ENCODE measurements at places on chromosomes 3 and 15.

DNA sequence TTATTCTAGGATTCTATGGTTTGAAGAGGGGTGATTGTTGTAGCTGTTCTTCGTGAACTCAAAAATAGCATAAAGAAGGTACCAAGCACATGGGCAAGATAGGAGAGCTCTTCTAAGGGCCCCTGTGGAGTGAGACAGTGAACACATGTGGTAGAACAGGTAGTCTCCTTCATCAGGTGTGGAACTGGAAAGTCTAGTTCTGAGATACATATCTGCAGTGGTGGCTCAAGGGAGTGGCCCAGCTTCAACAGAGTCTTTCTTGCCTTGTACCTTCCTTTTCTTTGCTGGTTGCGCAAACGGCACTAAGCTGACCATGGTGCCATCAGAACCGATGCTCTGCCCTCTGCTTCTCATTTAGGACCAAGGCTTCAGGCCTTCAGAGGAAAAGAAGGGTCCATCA lies 65.2 kb downstream of the CERS3 start:
- DNase-seq, result no peak

GRCh38 chr15:40190591-40190990 lies 29.7 kb downstream of the BUB1B start:
- DNase-seq, result no peak

GRCh38 chr3:160919942-160920341 lies 163.9 kb downstream of the PPM1L start:
- no peak for DNase-seq

DNA sequence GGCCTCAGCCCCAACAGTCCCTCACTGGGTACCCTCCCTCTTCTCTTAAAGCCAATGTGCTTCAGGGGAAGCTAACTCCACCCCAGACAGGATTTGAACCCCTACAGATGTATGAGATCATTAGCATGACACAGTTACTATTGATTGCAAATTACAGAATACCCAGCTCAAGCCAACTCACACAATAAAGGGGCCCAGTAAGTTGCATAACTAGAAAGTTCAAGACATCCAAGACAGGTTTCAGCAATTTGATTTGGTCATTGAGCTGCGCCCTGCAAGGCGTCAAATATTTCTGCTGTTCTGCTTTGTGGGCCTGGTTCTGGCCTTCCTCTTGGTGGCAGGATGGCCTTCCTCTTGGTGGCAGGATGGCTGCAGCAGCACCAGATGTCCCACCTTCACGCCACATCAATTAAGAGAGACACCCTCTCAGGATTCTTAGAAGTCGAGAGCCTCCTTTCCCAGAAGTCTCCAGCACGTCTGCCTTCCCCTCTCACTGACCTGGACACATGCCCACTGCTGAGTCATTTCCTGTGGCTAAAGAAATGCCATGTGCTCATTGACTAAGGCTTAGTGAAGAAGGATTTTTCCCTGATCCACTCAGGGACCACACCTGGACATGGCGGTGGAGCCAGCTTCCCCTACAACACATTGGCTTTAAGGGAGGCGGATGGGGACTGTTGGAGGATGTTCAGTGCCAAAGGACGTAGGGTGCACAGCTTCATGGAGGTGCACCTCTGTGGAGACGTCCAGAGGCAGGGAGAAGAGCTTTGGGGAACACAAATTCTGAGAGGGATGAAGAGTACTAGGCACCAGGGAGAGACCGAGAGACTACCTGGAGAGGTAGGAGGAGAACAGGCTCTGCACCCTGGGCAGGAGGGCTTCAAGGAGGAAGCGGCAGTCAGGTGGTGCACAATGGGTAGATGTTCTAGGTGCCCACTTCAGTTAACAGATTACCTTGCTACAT lies 49.1 kb downstream of the DNASE1L3 start:
- DNase-seq, result no peak

DNA sequence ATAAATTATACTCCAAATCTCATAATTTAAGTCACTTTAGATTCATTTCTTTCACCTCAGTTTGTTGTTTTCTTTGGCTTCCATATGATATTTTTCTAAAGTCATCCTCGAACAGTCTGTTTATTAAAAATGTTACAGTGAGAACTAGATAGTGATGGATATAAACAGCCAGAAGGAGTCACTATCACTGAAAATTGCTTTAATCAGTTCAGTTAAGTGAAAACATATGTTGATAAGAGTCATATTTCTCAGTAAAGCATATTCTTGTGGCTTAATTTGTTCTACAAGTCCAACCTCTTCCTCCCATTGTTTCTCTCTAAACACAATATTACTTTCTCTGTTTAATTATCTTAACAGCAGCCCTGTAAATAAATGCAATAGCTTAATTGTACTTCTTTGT lies 427.5 kb upstream of the ALCAM start:
- no peak for DNase-seq

- DNase-seq, result no peak
Measured at GRCh38 chr15:34651997-34652725, 68.7 kb upstream of the GOLGA8B start.

DNA sequence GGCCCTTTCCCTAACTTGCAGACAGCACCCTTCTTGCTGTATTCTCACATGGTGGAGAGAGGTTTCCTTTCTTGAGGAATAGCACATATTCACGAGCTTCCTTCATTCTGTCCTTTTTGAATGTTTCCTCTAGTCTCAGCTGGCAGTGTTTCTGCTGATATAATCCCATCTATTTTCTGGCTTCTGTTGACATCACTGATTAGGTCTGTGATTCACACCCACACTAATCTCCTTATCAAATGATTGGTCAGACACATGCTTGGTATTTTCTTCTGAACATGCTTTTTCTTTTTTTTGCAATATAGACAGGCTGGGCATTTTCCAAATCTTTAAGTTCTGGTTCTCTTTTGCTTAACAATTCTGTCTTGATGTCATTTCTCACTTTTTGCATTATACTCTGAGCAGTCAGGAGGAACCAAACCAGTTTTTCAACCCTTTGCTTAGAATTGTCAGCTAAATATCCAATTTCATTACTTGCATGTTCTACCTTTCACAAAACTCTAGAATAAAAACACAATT lies 65.4 kb downstream of the OXSM start:
- DNase-seq, result no peak

DNA sequence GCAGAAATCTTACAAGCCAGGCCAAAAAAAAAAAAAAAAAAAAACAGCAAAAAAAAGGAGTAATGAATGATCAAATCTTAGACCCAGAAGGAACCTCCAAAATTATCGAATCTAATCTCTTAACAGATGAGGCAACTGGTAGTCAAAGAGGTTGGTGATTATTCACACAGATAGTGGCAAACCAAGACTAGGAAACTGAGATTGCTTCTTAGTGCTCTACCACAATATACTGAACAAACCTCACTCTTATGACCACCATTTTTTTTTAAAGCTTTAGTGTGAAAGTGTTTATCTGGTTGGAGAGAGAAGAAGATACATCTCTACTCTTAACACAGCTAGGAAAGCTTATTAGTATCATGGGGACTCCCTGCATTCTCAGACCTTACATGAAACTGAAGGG lies 17.3 kb downstream of the ATOSA start:
- no peak for DNase-seq

- DNase-seq, result no peak
Measured at GRCh38 chr3:194130807-194131589, 5.0 kb upstream of the HES1 start.

GRCh38 chr3:58261954-58262666 lies 24.5 kb downstream of the ABHD6 start:
- DNase-seq, result no peak

DNA sequence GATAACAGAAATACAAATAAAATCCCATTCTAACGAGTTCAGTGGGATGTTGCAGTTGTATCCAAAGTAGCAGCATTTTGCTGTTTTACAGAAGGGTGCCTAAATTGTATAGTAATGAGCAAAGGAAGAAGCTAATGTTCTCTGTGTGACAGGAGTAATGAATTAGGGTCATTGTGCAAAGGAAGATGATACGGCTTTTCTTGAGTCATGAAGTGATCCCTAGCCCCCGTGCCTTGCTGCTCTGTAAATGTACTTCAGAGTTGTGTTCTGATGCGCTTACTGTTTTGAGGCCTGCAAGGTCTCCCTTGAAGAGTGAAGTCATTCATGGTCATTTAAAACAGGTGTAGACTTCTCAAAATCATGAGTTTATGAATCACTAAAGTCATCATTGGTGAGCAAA lies 37.9 kb downstream of the ATP1B3 start:
- no peak for DNase-seq

DNA sequence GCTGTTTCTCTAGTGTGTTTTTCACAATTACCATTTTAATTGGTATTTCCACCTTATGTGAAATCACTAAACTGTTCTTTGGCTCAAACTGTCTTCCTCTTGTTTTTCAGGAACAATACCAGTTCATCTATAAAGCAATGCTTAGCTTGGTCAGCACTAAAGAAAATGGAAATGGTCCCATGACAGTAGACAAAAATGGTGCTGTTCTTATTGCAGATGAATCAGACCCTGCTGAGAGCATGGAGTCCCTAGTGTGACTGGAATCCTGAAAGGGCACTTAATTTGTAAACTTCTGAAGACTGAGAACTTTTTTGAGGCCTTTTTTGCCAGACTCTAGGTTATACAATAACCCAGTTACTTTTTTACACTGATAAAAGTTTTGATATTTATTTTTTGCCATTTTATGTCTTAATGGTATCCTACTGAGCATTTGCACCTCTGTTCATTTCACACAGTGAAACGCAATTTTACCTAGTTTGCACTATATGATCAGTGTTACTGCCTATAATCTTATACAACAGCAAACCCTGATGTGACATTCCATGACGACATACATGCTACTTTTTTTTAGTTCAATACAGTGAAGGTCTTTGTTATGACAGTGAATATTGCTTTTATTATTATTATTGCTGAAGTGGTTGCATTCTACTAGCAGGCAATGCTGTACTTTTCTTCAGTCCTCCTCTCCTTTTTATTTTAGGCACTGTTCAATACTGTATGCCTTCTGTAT lies 80.1 kb downstream of the FEZF2 start:
- no peak for DNase-seq

- peak; percentile 45 for DNase-seq
Measured at GRCh38 chr3:57943525-57944495, 64.4 kb upstream of the FLNB start.

GRCh38 chr3:49119036-49119435 lies 1.6 kb downstream of the USP19 start:
- DNase-seq, result no peak

GRCh38 chr3:31668242-31668641 lies 135.5 kb downstream of the STT3B start:
- DNase-seq, result no peak

GRCh38 chr3:101850246-101851051 lies 1.1 kb downstream of the NFKBIZ start:
- peak; percentile 79 for DNase-seq

GRCh38 chr15:66038387-66039116 lies 169.3 kb downstream of the RAB11A start:
- no peak for DNase-seq

GRCh38 chr3:14223595-14223994 lies 45.0 kb downstream of the LSM3 start:
- DNase-seq, result no peak

DNA sequence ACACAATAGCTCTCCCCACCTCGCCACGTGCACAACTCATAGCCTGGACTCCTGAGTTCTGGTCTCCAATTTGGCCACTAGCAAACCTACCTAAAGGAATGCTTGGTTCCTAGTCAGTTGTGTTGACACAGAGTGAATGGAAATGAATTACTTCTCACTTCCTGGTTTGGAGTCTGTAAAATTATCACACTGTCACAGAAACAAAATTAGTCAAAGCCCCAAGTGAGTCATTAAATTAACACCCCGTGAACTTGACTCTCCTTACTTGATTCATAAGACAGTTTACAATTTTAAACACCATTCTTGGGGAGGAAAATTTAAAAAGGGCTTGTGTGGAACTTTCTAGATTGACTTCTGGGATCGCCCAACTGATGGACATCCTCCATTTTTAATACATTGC lies 276.2 kb upstream of the CTNNB1 start:
- DNase-seq, result no peak

GRCh38 chr3:126811530-126811929 lies 107.5 kb downstream of the CHCHD6 start:
- no peak for DNase-seq

- DNase-seq, result no peak
Measured at GRCh38 chr3:55742022-55742831, 255.1 kb upstream of the WNT5A start.

DNA sequence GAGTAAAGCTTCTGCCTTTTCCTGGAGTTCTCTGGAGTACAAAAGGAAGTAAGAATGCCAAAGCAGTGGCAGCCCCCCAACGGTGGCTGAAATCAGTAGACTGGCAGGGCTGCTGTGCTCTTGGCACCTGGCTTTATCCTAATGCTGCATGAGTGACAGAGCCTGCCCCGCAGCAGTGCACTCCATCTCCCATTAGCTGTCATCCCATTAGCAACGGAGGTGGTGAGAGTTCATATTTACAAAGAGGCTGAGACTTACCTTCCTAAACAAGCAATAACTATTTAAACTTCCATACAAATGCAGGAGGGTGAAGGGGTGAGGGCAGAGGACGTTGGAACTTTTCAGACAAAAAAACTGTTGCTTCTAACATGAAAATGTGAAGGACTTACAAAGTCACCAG lies 51.9 kb downstream of the SERPINI1 start:
- DNase-seq, result no peak

DNA sequence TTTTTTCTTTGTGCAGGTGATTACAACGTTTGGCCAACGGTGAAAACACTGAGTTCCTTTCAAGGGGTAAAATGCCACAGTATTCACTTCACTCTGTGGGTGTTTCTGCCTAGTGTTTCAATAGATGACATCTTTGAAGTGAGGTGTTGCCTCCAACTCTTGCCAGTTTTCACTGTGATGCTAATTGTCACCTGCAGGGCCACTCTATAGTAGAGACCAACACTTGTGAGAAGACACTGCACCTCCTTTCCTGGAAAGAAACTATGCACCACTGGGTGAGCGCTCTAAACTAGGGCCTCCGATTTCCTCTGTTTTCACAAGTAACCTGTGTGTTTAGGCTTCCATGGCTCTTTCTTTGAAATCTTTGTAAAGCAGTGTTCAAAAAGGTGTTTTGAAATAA lies 98.3 kb downstream of the THRB start:
- DNase-seq, result no peak

DNA sequence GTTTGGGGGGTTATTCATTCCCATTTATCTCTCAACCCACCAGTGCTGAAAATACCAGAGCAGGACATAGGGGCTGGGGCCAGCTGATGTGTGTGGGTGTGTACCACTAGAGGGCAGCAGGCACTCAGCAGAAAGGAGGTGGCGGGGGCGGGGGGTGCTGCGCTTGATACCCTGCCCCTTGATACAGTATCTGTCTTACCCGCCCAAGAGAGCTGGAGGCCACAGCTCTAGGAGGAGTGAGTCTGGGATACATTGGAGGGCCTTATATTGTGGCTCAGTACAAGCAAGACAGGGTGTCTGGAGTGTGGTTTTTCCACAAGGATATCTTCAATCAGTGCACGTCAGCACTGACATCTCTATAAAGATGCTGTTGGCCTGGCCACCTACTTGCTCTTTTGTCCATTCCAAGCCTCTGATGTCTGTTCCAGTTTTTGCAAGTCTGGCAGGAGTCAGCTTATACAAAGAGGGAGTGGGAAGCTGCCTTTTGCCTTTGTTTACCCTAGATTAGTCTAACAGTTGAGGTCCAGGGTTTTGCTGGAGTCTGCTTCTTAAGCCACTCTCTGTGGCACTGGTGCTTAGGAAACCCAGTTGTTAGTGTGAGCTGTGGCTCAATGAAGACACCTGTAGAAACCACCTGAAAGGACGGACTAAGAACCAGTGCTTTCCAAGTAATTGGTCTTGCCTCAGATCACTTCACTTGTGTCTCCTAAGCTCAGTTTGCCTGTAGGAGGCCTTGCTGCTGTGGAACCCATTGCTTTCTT lies 1.5 kb upstream of the RBM15B start:
- DNase-seq, result peak; percentile 85

GRCh38 chr3:195009616-195010015 lies 261.3 kb downstream of the XXYLT1 start:
- peak; percentile 25 for DNase-seq

GRCh38 chr3:22555753-22556435 lies 647.2 kb upstream of the UBE2E2 start:
- DNase-seq, result no peak
